ENCODE measurements at places on chromosomes 7 and 10.

DNA sequence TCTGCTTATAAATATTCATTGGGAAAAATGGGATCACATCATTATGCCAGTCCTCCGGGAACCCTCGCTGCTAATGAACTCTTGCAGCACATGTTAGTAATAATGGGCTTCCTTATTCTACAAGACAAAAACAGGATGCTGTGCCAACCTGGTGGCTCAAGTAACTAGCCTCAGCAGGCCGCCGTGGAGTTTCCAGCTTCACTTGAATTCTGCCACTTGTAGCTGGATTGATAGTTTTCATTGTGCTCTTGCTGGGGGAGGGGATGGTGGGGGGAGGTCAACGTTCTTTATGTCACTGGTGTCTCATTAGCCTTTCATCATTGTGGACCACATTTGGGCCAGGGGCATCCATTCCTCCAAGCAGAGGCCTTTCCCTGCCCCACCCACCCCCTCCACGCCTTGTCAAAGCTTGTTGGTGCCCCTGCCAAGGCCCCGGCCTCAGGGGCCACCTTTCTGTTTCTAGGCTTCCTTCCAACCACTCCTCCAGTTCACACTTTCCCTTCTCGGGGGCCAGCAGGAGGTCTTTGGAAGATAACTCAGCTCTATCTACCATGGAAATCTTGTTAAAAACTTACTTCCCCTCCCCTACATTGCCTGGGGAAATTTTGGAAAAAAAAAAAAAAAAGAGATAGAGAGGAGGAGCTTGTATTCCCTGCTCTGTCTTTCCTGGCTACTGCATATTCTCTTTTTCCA, 153.9 kb downstream of the BMPER start:
- DNase-seq = no peak

DNA sequence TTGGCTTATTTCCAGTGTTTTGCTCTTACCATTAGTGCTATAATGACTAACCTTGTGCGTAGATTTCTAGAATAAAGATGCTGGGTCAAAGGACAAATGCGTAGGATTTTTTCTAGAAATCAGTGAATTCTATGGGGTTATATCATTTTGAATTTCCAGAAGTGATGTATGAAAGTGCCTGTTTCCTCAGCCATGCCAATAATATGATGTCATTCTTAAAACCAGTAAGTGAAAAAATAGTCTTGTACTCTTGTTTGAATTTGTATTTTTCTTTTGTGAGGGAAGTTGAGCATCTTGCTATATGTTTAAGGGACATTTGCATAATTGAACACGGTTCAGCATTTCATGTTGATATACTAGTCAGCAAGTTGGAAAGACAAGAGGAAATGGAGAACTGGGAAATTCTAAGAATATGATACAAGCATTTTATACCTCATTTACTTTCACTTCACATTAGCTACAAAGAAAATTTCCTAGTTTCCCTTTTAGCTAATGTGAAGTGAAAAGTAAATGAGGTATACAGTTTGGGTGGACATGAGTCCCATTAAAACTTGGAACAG, 3.8 kb upstream of the DNAH11 start:
- no peak for DNase-seq

DNA sequence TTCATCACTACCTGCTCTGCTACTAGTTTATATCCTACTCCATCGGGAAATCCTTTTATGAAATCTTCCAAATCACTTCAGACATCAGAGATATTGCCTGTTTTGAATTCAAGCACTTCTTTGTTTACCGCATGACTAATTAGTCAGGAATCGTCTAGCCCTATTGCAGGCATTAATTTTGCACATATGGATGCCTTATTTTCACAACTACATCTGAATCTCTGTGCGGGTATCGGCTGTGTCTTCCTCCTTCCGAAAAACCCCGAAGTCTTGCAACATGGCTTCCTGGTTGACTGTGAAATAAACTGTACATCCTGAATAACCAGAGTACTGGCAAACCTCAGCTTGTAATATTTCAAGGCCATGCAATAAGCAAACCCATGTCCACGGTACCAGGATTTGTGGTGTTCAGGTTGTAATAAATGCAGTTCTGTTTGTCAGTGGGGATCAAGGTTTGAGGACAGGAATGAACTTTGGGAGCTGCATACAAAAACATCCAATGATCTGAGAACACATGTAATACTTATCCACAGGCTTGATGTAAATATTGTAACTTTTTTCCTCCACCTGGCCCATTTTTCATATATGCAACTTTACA, 642.1 kb downstream of the PARD3 start:
- DNase-seq = no peak

DNA sequence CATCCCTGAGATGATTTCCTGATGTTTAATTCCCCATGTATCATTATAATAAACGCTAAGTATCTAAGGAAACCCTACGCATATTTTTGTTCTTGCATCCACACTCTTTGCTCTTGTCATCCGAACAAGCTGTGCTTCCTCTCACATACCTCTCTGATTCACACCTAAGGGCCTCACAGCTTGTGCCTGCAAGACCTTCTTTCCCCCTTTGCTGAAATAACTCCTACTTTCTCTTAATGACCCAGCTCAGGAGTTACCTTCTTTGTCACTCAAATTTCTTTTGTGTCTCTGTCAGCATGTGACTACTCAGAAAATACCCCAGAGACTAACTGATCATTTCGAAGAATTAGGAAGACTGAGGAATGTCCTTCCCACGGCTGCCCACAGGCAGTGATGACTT, 209.3 kb upstream of the IMMP2L start:
- DNase-seq = no peak

DNA sequence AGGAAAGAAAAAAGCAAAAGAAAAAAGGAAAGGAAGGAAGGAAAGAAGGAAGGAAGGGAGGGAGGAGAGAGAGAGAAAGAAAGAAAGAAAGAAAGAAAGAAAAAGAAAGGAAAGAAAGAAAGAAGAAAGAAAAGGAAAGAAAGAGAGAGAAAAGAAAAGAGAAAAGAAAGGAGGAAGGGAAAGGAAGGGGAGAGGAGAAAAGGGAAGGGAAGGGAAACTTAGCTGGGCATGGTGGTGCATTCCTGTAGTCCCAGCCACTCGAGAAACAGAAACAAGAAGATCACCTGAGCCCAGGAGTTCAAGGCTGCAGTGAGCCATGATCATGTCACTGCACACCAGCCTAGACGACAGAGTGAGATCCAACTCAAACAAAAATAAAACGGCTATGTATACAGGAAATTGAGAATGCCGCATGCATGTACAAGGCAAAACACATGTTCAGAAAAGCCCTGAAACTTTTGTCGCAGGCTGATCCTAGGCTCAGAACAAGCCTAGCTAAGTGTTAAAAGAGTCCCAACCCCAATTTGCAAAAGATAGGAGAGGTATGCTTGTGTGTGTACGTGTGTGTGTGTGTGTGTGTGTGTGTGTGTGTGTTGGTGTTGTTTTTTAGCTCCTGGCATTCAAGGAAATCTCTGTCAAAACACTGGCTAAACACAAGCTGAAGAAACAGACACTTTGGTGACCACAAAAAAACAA, 6.6 kb upstream of the NPC1L1 start:
- no peak for DNase-seq

GRCh38 chr7:108225531-108226181, 95.5 kb upstream of the LAMB4 start:
- no peak for DNase-seq

GRCh38 chr10:130052193-130052592, 58.4 kb downstream of the C10orf143 start:
- no peak for DNase-seq

GRCh38 chr7:388961-389701, 99.2 kb downstream of the FOXL3 start:
- DNase-seq = no peak

GRCh38 chr10:75956624-75957023, 525.2 kb downstream of the LRMDA start:
- no peak for DNase-seq

DNA sequence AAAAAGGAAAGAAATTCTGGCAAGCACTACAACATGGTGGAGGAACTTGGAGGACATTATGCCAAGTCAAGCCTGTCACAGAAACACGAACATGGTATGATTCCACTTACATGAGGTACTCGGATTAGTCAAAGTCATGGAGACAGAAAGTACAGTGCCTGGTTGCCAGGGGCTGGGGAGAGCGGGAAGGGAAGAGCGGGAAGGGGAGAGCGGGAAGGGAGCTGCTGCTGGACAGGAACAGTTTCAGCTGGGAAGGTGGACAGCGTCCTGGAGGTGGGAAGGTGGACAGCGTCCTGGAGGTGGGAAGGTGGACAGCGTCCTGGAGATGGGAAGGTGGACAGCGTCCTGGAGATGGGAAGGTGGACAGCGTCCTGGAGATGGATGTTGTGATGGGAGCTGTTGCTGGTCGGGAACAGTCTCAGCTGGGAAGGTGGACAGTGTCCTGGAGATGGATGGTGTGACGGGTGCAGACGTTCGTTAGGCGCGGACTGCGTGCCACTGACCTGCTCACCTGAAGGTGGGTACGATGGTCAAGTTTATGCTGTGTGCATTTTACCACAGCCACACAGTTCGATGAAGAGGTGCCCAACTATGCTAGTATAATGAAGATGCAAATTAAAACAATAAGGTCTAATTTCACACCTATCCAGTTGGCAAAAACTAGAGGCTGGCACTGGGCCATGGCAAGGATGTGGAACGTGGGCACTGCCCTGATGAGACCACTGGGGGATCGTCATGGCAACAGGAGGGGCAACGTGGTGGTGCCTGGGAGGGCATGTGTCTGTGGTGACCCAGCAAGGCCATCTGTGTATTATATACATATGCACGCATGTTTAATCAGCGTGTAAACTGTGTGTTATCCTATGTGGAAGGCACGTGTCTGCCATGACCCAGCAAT, 103.8 kb downstream of the NKX6-2 start:
- peak; percentile 33 for DNase-seq

DNA sequence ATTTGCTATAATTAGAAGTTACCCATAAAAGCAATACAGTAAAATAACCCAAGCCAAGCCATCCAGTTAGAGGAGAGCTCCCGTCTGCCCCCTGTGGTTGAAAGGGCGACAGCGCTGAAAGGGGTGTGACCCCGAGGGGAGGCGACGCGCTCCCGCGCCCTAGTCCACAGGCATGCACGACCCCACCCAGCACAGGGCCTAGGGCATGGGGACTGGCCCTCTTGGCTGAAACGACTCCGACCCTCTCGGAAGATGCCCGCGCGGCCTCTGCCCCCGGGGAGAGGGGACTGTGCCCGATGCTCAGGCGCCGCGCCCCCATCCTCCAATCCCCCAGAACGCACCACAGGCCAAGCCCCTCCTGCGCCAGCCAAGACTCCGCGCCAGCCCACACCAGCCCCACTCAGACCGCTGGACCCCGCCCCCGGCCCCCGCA, 64.0 kb downstream of the CSGALNACT2 start:
- DNase-seq = peak; percentile 20

GRCh38 chr7:100130608-100131453, 4.1 kb downstream of the MBLAC1 start:
- peak; percentile 81 for DNase-seq

GRCh38 chr7:18861514-18862118, 255.8 kb downstream of the TWIST1 start:
- DNase-seq = no peak

- no peak for DNase-seq
Measured at GRCh38 chr7:91137153-91137787, 127.0 kb upstream of the FZD1 start.

GRCh38 chr7:30027065-30027456, 559 bp upstream of the FKBP14 start:
- DNase-seq = no peak

GRCh38 chr7:132463922-132464321, 112.3 kb downstream of the PLXNA4 start:
- no peak for DNase-seq

- no peak for DNase-seq
Measured at GRCh38 chr7:69864274-69864673, 266.0 kb downstream of the AUTS2 start.

GRCh38 chr10:103609231-103610082, 116.0 kb downstream of the NEURL1 start:
- DNase-seq = no peak

GRCh38 chr7:116857052-116857451, 5.3 kb upstream of the CAPZA2 start:
- DNase-seq = no peak

DNA sequence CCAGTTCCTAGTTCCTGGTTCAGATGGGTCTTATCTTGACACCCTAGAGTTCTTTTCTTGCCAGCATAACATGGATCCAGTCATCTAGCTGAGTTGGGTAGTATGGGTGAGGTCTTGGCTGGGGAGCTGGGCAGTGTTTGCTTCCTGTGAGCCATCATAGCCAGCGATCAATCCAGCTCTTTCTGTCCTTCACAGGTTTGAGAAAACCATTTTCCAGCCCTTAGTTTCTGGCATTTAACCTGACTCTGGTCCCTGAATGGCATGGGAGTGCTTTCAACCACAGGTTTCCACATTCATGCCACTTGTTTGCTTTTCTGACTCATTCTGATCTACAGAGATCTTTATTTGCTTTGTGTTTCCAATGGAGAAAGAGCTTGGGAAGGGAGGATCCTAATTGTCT, 8.6 kb downstream of the SLC13A1 start:
- DNase-seq = no peak

DNA sequence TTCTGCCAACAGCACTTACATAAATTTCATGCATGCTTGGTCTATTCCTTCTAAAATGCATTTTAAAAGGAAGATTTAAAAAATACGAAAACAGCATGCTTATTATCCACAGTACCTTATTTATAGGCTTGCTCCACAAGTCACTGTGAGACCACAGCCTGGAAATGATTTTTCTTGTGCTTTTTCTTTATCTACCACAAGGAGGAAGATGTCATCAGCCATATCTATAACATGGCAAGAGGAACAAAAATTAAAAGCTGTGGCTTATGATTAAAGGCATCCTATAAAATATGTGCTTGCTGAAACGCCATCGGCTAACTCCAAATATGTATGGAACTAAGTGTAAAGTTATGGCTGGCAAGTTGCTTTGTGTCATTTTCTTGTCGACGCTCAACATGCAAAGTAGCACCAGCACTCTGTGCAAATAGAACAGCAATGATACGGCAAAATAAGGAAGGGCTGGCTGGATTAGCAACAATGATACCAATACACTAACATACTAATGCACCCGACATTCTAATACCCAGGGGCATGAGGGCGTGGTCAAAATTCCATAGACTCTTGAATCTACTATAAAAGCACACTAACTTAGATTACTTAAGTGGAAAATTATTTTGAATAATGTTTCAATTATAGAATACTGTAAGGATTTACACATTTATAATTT, 41.2 kb upstream of the AKR1E2 start:
- no peak for DNase-seq
